ENCODE measurements at places on chromosomes 1 and 21.

- no peak for DNase-seq
Observed at GRCh38 chr1:32470991-32471694, 6.3 kb downstream of the ZBTB8B start.

GRCh38 chr1:16211824-16212223 lies 628 bp downstream of the ARHGEF19 start:
- DNase-seq, result no peak

- no peak for DNase-seq
Observed at GRCh38 chr1:228144193-228144992, 4.3 kb downstream of the GUK1 start.

DNA sequence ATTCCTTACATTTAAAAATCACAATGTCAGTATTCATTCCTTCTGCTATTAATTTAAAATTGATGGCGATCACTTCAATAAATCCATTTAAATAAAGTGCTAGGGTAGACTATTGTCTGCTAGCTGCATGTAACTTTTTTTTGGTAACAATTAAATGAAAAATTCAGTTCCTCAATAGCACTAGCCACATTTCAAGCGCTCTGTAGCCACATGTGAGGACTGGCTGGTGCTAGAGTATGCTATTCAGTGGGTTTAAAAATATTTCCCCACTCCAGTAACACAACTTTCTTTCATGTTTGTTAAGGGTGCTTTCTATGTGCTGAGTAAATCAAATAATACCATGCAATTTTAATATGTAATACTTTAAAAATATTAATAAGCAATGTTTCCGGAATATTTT lies 108.2 kb downstream of the LTN1 start:
- no peak for DNase-seq

DNA sequence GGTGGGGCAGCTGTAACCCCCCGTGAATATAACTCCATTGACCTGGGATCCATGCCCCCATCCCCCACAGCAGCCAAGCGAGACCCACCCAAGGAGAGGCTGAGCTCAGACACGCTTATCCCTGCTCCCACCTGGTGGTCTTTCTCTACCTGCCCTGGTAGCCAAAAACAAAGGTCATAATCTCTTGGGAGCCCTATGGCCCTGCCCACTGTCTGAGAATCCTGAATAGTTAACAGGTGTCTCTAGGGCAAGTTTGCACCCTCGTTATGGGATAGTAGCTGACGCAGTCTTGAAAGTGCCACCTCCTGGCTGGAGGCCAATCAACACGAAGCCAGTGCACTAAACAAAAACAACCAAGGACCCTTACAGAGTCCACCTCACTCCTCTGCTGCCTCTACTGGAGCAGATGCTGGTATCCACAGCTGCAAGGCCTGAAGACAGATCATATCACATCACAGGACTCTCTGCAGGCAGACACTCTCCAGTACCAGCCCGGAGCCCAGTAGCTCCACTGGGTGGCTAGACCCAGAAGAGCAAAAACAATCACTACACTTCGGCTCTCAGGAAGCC lies 134.3 kb upstream of the C1orf174 start:
- DNase-seq, result no peak

DNA sequence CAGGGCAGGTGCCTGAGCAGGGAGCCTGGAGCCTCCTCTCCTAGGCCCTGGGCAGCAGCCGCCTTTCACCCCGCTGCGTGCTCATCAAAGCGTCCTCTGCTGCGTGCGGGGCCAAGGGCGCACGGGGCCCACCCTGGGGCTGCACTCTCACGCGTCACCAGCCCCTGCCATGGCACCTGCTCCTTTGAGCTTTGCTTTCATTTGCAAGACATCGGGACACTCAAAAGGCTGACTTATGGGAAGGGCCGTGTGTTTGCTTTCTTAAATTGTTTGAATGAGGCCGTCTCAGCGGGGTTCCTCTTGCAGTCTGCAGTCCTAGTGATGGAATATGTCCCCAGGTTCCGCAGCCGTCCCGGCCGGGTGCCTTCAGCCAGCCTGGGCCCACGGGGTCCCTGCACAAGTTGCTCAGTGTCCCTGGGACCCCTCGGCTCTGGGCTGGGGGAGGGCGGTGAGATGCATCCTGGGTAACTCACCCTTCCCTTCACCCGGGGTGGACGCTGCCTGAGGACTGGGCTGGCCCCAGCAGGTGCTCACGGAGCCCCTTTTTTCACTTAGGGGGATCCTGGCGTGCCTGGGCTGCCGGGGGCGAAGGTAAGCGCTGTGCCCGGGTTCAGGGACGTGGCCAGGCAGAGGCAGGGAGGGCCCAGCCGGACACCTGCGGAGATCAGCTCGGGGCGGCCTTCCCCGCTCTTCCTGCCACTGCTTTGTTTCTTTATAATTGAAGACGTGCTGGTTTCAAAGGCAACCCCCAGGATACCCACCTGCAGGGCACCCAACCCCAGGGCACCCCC lies 53.1 kb downstream of the SLC19A1 start:
- no peak for DNase-seq

DNA sequence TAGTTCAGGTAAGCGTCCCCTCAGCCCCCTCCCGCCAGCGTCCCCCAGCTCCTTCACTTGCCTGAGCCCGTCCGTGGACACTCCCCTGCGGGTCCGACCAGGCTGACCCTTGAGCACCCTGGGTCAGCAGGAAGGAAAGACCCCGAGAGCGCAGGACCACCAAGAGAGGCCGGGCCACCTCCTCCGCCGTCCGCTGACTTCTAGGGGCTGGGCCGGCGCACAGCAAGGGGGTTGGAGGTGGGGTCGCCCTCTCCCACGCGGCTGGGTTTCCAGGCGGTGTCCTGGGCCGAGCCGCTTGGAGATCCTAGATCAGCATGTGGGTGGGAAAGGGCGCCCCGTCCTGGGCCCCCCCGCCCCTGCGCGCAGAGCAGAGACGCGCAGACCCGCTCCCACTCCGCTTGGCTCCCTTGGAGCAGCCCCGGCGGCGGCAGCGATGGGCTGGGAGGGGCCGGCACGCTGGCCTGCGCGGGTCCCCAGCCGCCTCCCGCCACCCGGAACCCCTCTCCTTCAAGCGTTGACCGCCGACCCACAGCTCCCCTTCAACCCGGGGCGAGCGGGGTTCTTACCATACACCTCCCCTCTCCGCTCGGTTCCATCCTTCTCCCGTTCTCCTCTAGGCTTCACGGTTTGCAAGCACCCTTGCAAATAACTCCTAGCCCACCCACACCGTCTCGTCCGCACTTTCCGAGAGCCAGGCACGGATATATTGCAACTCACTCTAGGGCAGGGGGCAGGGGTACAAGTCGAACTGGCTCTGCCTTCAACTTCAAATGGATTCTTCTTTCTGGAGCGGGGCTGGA lies 7.5 kb downstream of the KNCN start:
- no peak for DNase-seq

DNA sequence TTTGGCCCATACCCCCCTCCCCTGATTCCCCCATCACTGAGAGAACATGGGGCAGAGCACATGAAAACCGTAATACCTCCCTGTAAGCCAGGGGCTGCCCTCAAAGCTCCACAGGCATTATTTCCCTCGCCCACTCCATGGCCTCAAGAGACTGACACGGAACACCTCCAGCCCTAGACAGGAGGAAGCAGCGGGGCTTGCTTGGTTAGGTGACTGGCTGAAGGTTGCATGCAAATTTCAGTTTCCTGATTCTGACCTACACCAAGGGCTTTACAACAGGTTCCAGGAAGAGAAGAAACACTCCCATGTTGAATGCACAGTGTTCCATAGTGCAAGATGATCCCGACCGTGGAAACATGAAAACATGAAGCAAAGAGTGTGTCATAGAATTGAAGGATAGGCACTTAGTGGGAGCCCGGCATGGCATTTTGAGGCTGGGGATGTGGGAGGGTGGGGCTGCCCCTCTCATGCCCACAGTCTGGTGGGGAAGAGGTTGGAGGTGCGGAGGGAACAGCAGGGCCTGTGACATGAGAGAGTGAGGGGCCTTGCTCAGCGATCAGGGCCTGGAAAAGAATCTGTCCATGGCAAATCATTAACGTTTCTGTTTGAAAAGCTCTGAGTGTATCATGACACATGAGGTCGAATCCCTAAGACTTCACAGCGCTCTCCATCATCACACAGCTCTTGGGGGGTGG lies 33.5 kb downstream of the GPR137B start:
- no peak for DNase-seq

GRCh38 chr1:41275831-41276230 lies 33.7 kb upstream of the SCMH1 start:
- no peak for DNase-seq

DNA sequence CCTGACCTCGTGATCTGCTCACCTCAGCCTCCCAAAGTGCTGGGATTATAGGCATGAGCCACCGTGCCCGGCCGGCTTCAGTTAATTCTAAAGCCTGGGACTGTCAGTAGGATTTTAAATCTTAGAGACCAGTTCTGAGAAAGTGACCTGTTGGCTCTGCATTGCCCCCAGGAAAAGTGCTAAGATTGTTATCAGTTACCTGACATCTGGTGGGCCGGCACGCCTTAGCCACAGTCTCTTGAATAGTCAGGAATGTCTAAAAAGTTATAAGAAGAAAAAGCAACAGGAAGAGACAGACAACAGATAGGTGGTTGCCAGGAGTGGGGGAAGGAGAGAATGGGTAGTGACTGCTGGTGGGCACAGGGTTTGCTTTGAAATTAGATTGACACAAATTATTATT lies 35.1 kb downstream of the RABGAP1L start:
- DNase-seq, result no peak

GRCh38 chr21:46635324-46636180 lies at the start of gene PRMT2:
PRMT2 (plus strand) TSS chr21:46635674; CDS start chr21:46636952, 1,278 bp downstream.
- DNase-seq, result peak; percentile 91

GRCh38 chr1:201171063-201172036 lies 17.1 kb upstream of the TMEM9 start:
- no peak for DNase-seq

GRCh38 chr1:37123276-37124115 lies 89.2 kb upstream of the GRIK3 start:
- no peak for DNase-seq

GRCh38 chr1:38041936-38042834 lies 4.4 kb downstream of the POU3F1 start:
- DNase-seq, result no peak

GRCh38 chr1:205453466-205453865 lies 2.4 kb downstream of the BLACAT1 start:
- no peak for DNase-seq

DNA sequence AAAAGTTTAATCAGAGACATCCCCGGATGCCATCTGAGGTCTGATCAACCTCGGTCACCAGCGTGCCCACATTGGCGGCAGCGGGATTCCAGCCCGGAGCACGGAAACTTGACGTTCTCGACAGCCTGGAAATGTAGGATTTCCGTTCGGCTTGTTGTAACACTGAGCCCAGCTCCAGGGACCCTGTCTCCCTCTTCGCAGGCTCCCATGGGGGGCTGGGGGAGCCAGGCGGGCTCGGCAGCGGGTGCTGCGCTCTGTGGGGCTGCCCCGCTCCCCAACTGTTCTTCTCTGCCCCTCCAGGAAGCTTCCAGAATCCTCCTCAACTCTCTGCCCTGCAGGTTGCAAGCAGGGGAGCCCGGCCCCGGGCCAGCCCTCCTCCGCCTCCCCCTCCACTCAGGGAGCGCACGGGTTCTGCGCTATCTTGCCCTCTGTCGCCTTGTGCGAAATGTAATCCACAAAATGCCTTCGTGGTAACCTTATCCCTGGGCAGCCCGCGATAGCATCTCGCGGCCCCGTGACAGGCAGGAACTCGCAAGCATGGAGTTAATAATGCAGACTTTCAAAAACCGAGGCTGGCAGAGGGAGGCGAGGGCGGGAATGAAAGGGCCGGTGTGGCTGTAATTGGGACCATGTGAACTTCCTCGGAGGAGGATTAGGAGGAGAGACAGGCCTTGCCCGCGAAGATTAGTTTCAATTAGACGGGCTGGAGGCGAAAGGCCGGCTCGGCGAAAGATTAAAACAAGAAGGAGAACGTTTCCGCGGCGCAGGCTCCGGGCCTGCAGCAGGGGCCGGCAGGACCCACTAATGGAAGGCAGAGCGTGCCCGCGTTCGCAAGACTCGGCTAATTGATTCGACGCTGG lies 53.9 kb upstream of the TTC34 start:
- DNase-seq, result no peak

- no peak for DNase-seq
Observed at GRCh38 chr1:201513498-201514243, 6.7 kb upstream of the CSRP1 start.

DNA sequence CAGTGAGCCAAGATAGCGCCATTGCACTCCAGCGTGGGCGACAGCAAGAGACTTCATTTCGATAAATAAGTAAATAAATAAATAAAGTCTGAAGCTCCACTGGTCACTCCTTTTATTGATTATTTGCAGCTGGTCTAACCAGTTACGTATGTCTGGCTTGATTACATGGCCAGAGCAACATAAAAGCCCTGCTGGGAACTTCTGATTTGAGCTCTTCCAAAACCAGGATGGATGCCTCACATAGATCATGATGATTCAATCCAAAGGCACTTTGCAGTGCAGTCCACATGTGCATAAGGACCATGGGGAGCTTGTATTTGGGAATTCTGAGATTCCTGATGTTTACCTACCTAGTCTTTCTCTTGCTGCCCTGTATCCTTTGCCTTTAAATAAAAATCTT lies 24.0 kb downstream of the NSUN4 start:
- DNase-seq, result no peak

- no peak for DNase-seq
Observed at GRCh38 chr1:5954964-5955363, 37.3 kb downstream of the NPHP4 start.

GRCh38 chr1:203291201-203292096 lies 13.9 kb upstream of the BTG2 start:
- DNase-seq, result no peak

DNA sequence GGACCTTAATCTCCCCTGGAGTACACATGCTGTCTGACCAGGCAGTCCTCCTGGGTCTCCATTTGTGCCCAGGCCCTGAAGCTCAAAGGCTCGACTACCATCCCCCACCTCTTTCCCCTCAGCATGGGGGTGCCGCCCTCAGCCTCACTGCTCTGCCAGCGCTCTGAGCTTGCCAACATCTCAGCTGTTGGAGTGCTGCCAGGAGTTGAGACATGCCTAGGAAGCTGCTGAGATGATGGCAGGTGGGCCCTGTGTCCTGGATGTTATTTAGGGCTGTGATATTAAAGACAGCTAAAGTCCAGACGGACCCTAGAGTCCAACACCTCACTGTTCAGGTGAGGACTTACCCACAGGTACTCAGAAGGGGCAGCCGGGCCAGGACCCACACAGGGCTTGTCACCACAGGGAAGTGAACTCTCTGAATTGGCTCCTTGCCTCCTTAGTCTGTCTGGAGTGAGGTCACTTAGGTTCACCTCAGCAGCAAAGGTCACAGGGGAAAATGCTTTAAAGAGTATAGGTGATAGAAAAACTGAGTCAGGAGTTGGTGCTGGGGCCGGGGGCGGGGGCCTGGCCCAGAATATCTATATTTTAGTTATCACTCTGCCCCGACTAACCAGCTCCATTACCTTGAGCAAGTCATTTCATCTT lies 19.7 kb upstream of the KCNC4 start:
- no peak for DNase-seq

DNA sequence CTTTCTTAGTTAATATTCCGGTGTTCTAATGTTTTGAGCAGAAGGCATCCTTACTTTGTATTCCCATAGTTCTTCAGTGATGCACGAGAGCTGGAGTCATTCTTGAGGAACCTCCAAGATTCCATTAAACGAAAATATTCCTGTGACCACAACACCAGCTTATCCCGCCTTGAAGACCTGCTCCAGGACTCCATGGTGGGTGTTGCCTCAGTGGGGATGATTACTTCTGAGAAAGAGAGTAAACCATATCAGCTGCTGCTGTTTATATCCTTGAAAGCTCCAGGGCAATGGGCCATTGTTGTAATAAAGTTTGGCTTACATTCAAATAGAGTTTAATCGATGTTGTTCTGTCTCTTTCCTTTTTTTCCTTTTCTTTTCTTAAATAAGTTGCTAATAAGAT lies 93.1 kb downstream of the MACF1 start:
- DNase-seq, result no peak

- DNase-seq, result no peak
Observed at GRCh38 chr1:112242470-112242869, 153.5 kb upstream of the CTTNBP2NL start.

- DNase-seq, result no peak
Observed at GRCh38 chr21:28345934-28346333, 646.7 kb downstream of the LTN1 start.

Measured in fibroblast of skin of left biceps (primary cell).